ENCODE measurements at places on chromosomes 6 and 20. TPM values are rescaled to one million over a fixed set of nuclear protein-coding genes. Genes with fewer than 3 reads are reported as not detected.

SAMD5 gene
- 1.0 TPM for polyA plus RNA-seq

HMGCLL1 gene
- 1.0 TPM for polyA plus RNA-seq

EDN1 gene
- polyA plus RNA-seq, result 4.2 TPM

RAET1L gene
- not detected for polyA plus RNA-seq

FAM8A1 gene
- polyA plus RNA-seq, result 12.8 TPM

LCA5 gene
- polyA plus RNA-seq, result 1.6 TPM

RFX6 gene
- not detected for polyA plus RNA-seq

MAS1 gene
- polyA plus RNA-seq, result 0.02 TPM
